ENCODE measurements at places on chromosomes 6 and 20.
A peak's percentile ranks its signal among the peaks of the same experiment; 100 is the strongest.

DNA sequence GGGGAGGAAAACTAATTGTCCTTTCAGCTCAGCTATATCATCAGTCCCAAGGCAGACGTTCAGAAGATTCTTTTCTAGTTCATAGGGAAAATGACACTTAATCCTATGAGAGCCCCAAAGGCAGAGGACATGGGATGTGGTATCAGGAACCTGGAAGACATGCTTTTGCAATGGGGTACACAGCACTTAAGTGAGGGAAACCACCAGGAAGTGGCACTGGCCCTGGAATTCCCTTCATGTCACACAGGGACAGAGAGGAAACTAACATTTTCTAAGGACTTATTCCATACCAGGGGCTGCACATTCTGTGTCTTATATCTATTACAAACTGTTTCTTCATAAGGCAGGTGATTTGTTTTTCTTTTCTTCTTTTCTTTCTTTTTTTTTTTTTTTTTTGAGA lies 28.2 kb downstream of the VPS52 start:
- no peak for DNase-seq

GRCh38 chr6:63319939-63320338 lies at the start of gene LGSN:
Gene LGSN (minus strand): TSS chr6:63319983. CDS start chr6:63319943, 40 bp downstream.
- DNase-seq, result no peak

- DNase-seq, result no peak
These were observed 25.1 kb downstream of the GPR63 start for GRCh38 chr6:96812077-96812703.

DNA sequence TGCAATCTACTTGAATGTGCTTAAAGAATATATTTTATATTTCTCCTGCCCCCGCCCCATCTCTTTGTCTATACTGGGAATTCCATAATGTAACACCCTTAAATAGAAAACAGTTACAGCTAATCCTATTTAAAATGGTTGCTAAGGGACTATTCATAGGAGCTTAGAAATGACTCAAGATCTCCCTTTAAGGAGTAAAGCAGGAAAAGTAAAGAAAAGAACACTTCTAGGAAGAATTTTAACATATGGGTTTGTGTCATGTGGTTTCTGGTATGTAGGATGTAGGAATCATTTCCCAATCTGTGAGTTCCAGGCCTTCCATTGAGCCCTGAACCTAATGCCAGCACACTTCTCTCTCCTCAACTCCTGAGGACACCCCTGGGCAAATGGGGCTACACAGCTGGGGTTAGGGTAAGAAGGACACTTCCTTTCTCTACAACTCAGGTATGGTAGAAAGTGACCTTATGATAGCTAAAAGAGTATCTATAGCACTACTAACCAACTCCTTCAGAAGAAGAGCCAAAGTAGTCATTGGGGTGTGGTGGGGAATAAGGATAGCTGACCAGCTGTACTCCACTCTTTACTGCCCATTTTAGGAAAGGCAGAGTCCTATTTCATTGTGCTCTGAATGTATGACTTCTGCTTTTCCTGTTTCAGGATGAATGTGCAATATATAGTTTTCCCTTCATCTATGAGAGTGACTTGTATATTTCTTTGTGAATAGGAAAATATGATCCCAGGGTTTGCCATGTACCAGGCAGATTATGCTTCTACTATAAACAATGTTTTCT lies 27.3 kb downstream of the RIMS1 start:
- DNase-seq, result no peak

GRCh38 chr6:55941702-55942101 lies 66.3 kb upstream of the BMP5 start:
- no peak for DNase-seq

- DNase-seq, result no peak
These were observed 59.2 kb upstream of the HBS1L start for GRCh38 chr6:135113860-135114259.

GRCh38 chr20:37379967-37380828 lies 34.3 kb downstream of the SRC start:
- DNase-seq, result no peak

DNA sequence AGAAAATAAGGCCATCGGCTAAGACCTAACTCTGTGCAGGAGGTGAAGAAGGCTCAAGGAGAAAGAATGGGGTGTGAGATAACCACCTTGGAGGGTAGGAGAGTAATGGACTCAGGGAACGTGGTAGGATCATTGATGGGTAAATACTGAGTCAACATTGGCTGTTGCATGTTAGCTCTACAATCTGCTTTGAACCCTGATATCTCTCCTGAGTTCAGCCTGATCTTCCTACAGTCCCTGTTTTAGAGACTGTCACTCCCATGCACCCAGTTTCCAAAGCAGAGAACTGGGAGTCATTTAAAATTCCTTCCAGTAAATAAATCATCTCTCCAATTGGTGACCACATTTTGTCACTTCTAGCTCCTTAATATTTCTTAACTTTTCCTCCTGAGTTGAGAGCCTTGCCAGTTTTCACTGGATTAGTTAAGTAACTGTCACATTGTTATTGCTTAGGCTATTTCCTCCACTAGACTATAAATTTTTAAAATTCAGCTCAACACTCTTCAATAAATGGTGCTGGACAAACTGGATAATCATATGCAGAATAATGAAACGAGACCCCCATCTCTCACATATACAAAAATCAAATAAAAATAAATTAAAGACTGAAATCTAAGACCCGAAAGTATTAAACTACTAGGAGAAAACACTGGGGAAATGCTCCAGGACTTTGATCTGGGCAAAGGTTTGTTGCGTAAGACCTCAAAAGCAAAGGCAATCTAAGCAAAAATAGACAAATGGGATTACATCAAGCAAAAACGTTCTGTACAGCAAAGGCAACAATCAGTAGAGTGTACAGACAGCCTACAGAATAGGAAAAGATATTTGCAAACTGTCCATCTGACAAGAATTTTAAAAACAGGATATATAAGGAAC lies 138.9 kb upstream of the TMEM170B start:
- no peak for DNase-seq

- no peak for DNase-seq
These were observed 10.2 kb downstream of the VSX1 start for GRCh38 chr20:25071734-25072133.

DNA sequence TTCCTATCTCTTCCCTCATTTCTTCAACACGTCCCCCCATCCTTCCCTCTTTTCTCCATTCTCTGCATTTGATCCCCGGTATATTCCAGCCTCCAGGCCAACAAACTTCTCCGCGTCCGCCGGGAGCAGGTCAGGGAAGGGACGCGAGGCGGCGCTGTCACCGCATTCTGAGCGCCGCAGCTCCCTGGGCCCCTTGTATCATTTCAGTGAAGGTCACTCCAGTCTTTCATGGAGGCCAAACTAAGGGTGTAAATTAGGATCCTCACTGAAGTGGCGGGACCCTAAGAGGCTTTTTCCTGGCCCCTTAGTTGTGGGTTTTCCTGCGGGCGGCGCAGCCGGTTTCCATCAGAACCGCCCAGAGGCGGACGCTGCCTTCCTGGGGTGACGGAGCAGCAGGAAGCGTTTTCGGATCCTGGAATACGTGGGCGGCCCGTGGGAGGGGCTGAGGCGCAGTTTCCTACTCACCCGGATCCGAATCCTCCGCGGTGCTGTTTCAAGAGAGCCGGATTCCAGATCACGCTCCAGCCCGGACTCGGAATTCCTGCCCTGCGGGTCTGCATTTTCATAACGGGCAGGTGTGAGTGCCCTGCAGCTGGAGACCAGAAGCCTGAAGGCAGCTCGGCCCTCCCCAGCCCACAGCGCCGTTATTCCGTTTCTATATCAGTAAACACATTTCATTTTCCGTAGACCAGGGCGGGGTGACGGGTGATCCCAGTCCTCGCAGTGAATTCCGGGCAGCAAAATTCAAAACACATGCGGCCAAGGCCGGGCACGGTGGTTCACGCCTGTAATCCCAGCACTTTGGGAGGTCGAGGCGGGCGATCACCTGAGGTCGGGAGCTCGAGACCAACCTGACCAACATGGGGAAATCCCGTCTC lies 3.6 kb upstream of the MICA start:
- peak; percentile 24 for DNase-seq

GRCh38 chr6:56649053-56649769 lies 6.5 kb upstream of the DST start:
- no peak for DNase-seq

DNA sequence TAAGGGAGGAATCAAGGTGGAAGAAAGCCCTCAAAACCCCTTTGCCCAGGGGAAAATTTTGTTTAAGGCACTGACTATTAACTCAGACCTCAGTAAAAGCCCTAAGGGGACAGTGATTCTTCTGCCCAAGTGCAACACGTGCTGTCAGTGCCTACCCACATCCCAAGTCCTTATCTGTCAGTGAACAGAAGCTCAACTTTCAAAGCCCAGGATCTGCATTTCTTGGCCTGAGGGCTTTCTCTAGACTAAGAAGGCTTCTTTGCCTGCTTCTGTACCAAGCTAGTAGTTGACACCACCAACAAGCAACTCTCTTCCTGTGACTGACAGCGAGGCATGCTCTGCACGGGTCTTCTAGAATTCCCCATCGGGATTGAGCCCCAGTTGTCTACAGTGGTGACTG lies 416.0 kb upstream of the SPTLC3 start:
- DNase-seq, result no peak

GRCh38 chr6:104885518-104886043 lies 25.9 kb upstream of the HACE1 start:
- DNase-seq, result no peak

GRCh38 chr6:35368038-35368887 lies 25.9 kb downstream of the PPARD start:
- DNase-seq, result no peak

- no peak for DNase-seq
These were observed 38.3 kb downstream of the FAM120B start for GRCh38 chr6:170344631-170345576.

DNA sequence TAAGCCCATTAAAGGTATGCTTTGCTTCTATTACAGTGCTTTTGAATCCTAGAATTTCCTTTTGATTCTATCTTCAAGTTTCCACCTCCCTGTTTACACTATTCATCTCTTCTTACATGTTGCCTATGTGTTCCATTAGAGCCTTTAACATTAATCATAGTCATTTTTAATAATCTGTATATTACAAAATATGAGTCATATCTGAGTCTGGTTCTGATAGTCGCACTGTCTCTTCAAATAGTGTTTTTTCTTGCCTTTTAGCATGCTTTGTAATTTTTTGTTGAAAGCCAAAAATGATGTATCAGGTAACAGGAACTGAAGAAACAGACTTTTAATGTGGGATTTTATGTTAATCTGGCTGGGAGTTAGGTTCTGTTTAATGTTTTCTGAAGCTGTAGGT lies 68.4 kb downstream of the DNAAF9 start:
- no peak for DNase-seq

- no peak for DNase-seq
These were observed 26.8 kb upstream of the CLIC5 start for GRCh38 chr6:46042355-46042999.

GRCh38 chr6:27441001-27441400 lies 31.9 kb downstream of the ZNF184 start:
- no peak for DNase-seq

DNA sequence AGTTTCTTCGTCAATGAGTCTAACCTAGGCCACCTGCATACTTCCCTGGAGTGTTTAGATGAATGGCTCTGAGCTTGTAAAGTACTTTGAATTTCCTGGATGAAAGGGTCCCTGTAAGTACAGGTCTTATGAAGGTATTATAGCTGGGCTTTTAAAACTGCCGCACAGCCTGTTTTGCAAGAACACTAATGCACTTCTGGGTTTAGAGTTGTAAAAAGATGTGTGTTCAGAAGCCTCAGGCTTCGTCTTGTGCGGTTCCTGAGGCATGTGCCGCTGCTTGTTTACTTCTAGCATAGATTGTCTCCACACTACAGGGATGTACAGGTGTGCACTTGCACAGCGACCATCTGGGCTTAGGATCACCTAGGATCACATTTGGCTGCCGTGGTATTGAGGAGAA lies 324.5 kb downstream of the SOX4 start:
- DNase-seq, result no peak

- DNase-seq, result no peak
These were observed 70.7 kb upstream of the LTV1 start for GRCh38 chr6:143772116-143773086.

GRCh38 chr6:133254552-133255228 lies 13.5 kb downstream of the EYA4 start:
- no peak for DNase-seq

DNA sequence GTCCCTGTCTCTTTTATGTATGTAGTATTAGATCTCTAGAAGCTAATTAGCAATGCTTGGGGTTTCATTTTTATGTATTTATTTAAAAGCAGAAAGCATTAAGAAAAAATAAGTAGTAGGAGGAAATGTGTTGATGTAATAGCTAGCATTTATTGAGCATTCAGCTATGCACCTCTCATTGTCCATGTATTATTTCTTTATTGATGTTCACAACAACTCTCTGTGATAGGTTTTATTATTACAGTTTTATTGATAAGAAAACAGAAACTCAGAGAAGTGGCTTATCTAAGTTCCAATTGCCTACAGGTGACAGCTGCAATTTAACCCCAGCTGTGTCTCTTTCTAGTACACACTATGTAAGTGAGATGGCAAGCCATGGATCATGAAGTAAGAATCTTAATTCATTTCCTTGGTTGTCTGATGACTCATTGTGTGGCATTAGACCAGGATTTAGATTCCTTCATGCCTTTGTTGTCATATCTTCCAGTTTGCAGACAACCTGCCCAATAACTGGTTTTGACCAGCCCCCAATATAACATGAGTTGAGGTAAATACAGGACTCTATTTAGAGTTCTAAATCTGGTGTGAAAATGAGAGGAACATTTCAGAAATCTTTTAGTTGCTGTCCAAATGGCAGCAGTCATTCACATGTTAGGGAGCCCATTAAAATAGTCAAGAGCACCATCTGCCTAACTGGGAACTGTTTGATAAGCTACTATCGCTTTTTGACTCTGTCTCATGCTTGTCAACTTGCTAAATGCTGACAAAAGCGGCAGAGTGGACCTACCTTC lies 170.8 kb upstream of the PHACTR1 start:
- no peak for DNase-seq

- no peak for DNase-seq
These were observed 50.6 kb upstream of the SLC32A1 start for GRCh38 chr20:38673725-38674091.

- no peak for DNase-seq
These were observed 2.5 kb downstream of the PRRT1 start for GRCh38 chr6:32149092-32149755.

- no peak for DNase-seq
These were observed 18.9 kb upstream of the TRAM2 start for GRCh38 chr6:52595796-52596130.

DNA sequence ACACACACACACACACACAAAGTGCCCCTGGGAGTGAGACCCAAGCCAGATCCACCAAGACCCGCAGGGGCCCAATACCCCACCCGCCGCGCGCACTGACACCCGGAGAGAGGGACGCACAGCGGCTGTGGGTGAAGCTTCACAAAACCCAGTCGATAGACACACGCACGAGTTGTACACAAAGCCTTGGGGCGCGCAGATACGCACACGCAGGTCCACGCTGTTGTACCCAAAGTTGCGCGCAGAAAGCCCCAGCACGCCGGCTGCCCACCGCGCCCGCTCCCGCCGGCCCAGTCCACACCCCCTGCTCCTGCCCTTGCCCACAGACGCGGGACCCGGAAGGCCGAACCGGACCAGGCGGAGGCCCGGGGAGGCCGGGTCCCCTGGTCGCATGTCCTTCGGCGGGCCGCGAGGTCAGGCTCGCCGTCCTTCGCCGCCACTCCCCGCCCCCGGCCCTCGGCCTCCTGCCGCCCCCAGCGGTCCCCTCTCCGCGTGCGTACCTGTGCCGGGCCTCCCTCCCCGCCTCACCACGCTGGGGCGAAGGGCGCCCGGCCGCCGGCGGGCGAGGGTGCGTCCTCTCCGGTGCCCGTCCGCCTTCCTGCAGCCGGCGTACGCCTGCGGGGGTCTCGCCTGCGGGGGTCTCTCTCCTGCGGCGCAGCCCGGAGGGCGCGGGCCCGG lies at the start of gene TMEM74B:
TSS of gene TMEM74B (minus strand) at position 344 of the 678 bp plus-strand sequence. CDS start 1,180 bp downstream, outside the sequence.
- no peak for DNase-seq

GRCh38 chr20:64030371-64031134 lies 5.4 kb upstream of the C20orf204 start:
- DNase-seq, result no peak

- no peak for DNase-seq
These were observed 6.2 kb downstream of the TRIM26 start for GRCh38 chr6:30206799-30207618.
